Smooth muscle cell of bladder (primary cell): ENCODE measurements at places on chromosomes 1 and 21. TPM values are rescaled to one million over a fixed set of nuclear protein-coding genes. Genes with fewer than 3 reads are reported as not detected.

SLAMF6 gene
- not detected in 2 replicates for total RNA-seq

GBP2 gene
- 67.4 and 71.0 TPM in 2 replicates for total RNA-seq

S100A12 gene
- total RNA-seq: not detected in 2 replicates

CYYR1 gene
- 0.09 TPM in 1 of 2 replicates, not detected in the other for total RNA-seq

AMY1A gene
- not detected in 2 replicates for total RNA-seq

SLC44A3 gene
- 1.4 and 1.8 TPM in 2 replicates for total RNA-seq

C1QC gene
- total RNA-seq: 0.14 TPM in 1 of 2 replicates, not detected in the other

PGLYRP4 gene
- total RNA-seq: not detected in 2 replicates

C1orf185 gene
- not detected in 2 replicates for total RNA-seq

S100A9 gene
- 0.28 and 0.83 TPM in 2 replicates for total RNA-seq

H6PD gene
- total RNA-seq: 28.0 and 32.0 TPM in 2 replicates

KIAA0040 gene
- under 0.01 and 0.14 TPM in 2 replicates for total RNA-seq

RAD54L gene
- total RNA-seq: 0.37 and 0.43 TPM in 2 replicates

AIRE gene
- 0.09 and 0.14 TPM in 2 replicates for total RNA-seq

C1orf87 gene
- under 0.01 TPM in 1 of 2 replicates, not detected in the other for total RNA-seq

RORC gene
- total RNA-seq: under 0.01 TPM in 1 of 2 replicates, not detected in the other
